Activated T-cell treated with anti-CD3 and anti-CD28 coated beads for 48 hours (primary cell): ENCODE measurements at places on chromosomes 7 and 10.
A peak's percentile ranks its signal among the peaks of the same experiment; 100 is the strongest.

- DNase-seq, result no peak
Observed at GRCh38 chr10:116850058-116850611, 836 bp downstream of the ENO4 start.

- DNase-seq, result no peak
Observed at GRCh38 chr7:539731-540411, 20.2 kb upstream of the PDGFA start.

GRCh38 chr10:24992512-24993133 lies 23.3 kb downstream of the ENKUR start:
- DNase-seq, result no peak

GRCh38 chr7:46133072-46133471 lies 212.0 kb upstream of the IGFBP3 start:
- no peak for DNase-seq

GRCh38 chr7:28804157-28804556 lies 154.0 kb downstream of the TRIL start:
- no peak for DNase-seq

GRCh38 chr7:114081606-114082425 lies 163.0 kb upstream of the PPP1R3A start:
- no peak for DNase-seq

GRCh38 chr7:21542891-21543527 lies at the start of gene DNAH11:
Gene DNAH11, plus strand, starts transcription at chr7:21543039. Its CDS starts 207 bp downstream, at chr7:21543246.
- DNase-seq, result peak; percentile 40

DNA sequence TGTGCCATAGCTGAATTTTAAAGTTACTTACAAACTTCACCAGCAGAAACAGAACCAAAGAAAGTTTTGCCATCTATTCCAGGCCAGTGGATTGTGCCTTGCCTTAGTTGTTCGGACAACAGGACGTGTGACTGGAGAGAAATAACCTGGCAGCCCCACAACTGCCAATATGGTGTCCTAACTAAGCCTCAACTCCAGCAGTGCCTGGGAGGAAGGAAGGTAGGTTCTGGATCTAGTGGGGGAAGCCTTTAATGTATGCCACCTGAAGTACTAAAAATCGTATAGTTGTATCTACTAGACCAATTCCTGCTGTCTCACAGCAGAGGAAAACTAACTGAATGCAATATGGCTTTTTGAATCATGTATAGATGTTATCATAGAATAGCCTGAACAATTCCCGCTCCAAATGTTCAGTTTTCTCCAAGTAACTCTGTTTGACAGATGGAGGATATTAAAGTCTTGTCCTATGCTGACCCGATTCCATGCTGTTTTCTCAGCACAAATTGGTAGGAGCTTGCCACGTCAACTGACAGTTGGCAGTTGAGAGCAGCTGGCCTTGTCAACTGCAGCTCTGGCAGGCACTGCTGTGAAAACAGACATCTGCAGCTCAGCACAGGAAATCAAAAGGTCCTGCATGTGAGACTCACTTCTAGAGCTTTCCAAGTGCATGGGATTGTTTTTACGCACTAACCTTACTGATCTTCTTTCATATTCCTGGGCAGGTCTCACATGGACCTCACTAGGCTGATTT lies 84.5 kb upstream of the WNT16 start:
- DNase-seq, result no peak

DNA sequence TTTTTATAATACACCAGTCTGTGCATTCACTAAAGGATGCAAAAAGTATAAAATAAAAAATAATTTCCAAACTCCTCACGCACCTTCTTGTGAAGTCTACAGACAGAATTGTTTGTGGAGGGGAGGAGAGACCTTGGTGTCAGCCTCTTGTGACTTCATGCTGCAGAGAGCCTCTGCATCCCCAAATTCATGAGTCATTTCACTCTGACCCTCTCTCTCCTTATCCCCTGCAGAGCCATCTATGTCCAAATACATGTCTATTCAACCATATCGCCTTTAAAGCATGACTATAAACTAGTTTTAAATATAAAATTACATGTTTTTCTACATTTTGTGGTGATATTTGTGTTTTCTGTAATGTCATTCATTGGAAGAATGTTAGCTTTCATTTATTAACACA lies 6.0 kb downstream of the CREB5 start:
- DNase-seq, result no peak

- no peak for DNase-seq
Observed at GRCh38 chr7:143316492-143316891, 581 bp downstream of the CLCN1 start.

GRCh38 chr10:48657416-48657815 lies 27.3 kb upstream of the WDFY4 start:
- no peak for DNase-seq

DNA sequence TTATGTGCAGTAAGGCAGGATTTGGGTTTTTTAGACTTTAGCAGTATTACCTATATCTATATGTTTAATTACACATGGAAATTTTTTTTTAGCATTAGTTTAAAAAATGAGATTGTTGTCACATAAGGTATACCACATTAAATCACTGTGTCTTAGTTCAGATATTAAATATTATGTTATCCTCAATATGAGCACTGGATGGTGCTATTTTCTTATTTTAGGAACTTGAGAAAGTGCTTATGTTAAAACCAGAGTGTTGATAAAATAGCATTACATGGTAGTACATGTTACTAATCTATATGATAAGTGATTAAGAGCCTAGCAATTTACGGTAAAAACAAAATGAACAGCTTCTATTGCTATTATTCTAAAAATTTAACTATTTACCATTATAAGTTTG lies 28.8 kb downstream of the MIOS start:
- no peak for DNase-seq

- DNase-seq, result no peak
Observed at GRCh38 chr7:131961054-131961680, 404.7 kb upstream of the PODXL start.

DNA sequence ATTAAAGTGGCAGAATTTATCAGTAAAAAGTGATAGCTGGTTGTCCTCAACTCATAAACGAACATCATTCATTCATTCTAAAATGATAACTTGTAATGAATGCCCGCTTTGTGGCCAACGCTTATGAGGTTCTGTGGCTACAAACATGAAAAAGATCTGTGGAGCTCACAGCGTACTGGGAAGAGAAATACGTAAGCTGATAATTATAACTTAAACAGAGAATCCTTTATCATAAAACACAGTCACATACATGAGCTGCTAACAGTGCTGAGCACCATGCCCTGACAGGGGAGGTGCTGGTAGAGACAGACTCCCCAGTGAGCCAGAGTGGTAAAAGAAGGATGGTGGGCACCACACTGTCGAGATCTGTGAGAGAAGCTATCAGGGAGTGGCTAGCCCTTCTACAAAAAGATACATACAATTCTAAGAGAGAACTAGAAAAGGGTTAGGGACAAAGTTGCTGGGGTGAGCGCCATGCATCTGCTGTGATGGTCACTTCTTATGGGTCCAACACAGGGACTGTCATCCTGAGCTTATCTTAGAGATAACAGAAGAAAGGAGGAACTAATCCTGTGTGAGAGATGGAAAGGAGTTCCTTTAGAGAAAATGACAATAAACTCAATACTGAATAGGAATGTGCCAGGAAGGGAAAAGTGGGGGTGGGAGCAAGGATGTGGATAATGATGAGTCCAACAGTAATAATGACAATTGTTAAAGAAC lies 106.7 kb downstream of the USP6NL start:
- no peak for DNase-seq

DNA sequence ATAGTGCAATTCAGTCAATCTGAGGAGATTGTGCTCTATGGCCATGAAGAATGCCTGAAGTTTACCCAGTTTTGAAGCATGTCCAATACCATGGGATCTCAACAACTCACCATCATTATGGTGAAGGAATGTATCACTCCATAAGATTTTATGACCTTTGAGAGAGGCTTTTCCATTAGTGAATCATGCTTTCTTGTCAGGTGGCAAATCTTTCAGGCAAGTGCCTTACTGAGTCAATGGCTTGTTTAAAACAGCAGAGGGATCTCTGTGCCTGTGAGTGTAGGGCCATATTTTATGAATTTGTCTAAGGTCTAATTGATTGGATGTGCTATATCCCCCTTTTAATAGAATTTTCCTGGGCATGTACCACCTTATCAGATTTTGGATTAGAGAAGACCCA lies 131.5 kb downstream of the CCDC7 start:
- DNase-seq, result no peak

- no peak for DNase-seq
Observed at GRCh38 chr7:49522111-49522510, 251.3 kb upstream of the VWC2 start.

DNA sequence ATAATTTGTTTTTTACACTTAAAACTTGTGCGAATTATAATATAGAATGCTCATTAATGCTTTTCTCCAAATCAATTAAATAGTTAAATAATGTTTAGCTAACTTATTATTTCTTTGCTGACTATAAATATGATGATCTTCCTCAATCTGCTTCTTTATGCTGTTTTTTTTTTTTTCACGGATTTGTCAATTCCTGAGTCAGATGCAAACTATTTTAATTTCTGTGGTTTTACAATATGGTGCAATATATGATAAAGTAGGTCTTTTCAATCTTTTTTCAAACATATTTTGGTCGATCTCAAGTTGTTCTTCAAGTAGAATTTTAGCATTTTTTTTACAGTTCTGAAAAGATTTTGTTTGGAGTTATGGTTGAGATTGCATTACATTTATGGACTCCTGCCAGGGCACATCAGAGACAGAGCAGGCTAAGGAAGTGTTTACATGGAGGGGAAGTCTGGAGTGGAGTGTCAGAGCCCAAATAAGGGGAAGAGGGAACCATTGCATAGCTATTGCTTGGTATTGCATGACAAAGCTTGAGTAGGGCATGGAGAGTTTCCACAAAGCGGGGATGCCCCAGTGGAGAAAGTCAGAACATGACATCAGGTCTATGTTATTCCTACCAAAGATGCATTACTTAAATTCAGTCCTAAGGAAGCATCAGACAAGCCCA lies 204.4 kb downstream of the OTUD1 start:
- DNase-seq, result no peak

- no peak for DNase-seq
Observed at GRCh38 chr10:14753441-14753840, 21.3 kb downstream of the FAM107B start.

DNA sequence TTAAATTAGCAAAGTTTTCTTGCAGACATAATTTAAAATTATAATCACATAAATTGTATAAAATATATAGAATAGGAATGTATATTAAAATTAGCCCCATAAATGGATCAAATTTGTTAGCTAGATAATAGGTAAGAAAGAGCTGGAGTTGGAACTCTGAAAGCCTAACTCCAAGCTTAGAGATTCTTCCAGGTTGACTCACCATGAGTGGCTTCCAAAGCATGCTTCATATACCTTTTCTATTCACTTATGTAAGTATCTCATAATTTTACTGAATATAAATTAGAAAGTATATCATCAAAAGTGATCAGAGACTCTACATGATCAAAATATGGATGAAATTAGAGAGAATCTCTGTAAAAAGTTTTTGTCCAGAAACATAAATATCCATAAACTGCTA lies 320.7 kb upstream of the MAGI2 start:
- no peak for DNase-seq

DNA sequence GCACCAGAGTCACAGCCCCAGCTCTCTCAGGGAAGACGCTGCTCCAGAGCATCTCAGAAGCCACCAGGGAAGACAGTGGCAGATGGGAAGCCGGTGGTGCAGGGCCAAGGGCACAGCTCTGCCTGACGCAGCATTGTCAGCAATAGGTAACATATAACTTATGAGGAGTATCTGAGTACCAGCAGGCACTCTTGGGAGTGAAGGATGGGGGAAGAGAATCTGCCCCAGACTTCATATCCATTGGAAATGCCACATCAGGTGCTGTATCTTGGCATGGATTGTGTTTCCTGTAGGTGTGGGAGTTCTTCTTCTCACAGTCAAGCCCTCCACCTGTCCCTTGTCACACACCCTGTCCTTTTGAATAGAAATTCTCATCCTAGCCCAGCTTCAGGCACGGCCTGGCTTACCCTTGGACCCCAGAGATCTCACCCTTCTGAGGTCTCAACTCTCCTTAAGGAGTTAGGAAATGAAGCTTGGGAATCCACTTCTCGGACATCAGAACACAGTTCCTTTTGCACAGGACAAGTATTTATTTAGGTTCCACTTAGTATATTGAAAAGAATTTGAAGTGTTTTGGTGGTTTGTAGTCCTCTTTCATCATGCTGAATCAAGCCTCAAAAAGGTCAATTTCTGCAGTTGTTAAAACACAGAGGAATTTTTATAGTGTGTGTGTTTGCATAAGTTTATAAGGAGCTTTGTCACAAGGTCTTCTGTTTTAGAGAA lies 9.9 kb downstream of the EPDR1 start:
- no peak for DNase-seq

- DNase-seq, result no peak
Observed at GRCh38 chr7:101527844-101528667, 101.0 kb downstream of the MYL10 start.

DNA sequence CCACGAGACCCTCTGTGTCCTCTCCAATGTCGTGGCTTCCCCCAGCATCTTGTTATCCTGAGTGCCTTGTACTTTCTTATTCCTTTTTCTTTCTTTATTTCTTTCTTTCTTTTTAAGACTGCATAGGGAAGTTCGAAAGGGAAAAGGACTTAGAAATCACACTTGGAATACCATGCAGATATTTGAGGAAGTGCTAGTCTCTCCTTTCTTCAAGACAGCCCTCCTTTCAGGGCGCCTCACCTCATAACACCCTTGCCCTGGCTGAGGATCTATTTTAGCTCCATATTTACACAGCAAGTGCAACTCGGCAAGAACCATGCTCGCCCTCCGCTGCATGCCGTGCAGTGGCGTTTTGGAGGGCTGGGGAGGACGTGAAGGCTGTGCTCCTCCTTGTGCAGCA lies 232.3 kb upstream of the GLI3 start:
- DNase-seq, result no peak

DNA sequence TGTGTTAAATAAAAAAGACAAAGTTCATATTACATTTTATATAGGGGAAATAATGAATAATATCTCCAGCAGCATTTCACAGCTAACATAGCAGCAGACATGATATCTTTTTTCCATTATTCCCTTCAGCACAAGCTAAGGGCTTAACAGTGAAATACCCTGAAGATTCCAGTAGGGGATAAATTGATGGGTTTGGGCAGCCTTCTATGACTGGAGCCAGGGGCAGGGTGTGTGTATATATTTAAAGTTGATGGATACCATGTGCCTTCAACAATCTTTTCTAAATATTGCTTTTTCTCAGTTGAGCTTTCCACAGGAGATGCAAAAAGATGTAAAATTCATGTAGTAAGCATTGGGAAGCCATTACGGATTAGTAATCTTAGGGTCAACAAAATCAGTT lies 151.2 kb downstream of the MAGI2 start:
- DNase-seq, result no peak

GRCh38 chr7:110801502-110801901 lies 289.4 kb upstream of the LRRN3 start:
- DNase-seq, result no peak

- no peak for DNase-seq
Observed at GRCh38 chr10:94983555-94983954, 45.1 kb downstream of the CYP2C9 start.

DNA sequence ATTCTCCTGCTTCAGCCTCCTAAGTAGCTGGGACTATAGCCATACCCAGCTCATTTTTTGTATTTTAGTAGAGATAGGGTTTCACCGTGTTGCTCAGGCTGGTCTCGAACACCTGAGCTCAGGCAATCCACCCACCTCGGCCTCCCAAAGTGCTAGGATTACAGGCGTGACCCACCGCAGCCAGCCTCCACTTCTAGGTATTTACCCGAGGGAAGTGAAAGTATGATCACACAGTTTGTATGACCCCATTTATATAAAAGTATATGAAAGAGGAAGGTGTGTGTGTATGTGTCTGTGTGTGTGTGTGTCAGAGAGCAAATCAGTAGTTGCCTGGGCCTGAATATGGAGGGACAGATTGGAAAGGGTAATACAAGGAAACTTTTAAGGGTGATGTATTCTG lies 2.0 kb upstream of the PURB start:
- no peak for DNase-seq
